Esophagus squamous epithelium (tissue), 5 donors: ENCODE measurements at places on chromosomes 5 and 9. TPM values are rescaled to one million over a fixed set of nuclear protein-coding genes. Genes with fewer than 3 reads are reported as not detected.

Gene PLPP7
- 0.40 TPM for total RNA-seq

GRCh38 chr5:89047571-89047970 lies 164.6 kb upstream of the MEF2C start:
- H3K36me3 ChIP-seq: no peaks in the 10 kb centered on the region
- H3K4me1 ChIP-seq: no peaks in the 10 kb centered on the region
- H3K27ac ChIP-seq: no peak overlapping the region
- no peak for DNase-seq

DNA sequence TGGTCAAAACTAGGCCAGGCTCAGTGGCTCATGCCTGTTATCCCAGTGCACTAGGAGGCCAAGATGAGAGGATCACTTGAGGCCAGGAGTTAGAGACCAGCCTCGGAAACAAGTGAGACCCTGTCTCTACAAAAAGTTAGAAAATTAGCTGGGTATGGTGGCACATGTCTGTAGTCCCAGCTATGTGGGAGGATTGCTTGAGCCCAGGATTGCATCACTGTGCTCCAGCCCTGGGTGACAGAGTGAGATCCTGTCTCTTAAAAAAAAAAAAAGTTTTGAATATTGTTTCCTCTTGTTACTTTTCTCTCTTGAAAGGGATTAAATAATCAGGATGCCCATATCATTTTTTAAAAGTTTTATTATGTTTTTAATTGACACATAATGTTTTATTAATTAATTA lies 7.6 kb downstream of the ARHGEF37 start:
- H3K27me3 ChIP-seq: no peaks in the 10 kb centered on the region
- no peak for DNase-seq
- no peak overlapping the region for H3K4me3 ChIP-seq
- H3K4me1 ChIP-seq: peaks cover 3% of the 10 kb centered on the region
- no peaks in the 10 kb centered on the region for H3K36me3 ChIP-seq

Gene C5orf34
- total RNA-seq: 1.8 TPM

GRCh38 chr9:97419309-97419867 lies 7.5 kb downstream of the TDRD7 start:
- DNase-seq: no peak
- H3K4me1 ChIP-seq: peaks cover 15% of the 10 kb centered on the region
- no peak overlapping the region for H3K27ac ChIP-seq
- no peak overlapping the region for H3K4me3 ChIP-seq

Gene ST8SIA4
- 2.2 TPM for total RNA-seq

Gene DMRTA1
- total RNA-seq: 3.6 TPM
